ENCODE measurements at places on chromosomes 1 and 21. TPM values are rescaled to one million over a fixed set of nuclear protein-coding genes. Genes with fewer than 3 reads are reported as not detected.

LCE1E gene
- not detected for total RNA-seq

SMIM1 gene
- total RNA-seq, result not detected

PPIAL4G gene
- not detected for total RNA-seq

COL16A1 gene
- total RNA-seq, result 22.4 TPM

KRTAP20-3 gene
- not detected for total RNA-seq

AGBL4 gene
- total RNA-seq, result not detected

PIGR gene
- total RNA-seq, result 4,473 TPM

ERG gene
- total RNA-seq, result 3.3 TPM

FCRL5 gene
- 1.1 TPM for total RNA-seq

LRRC39 gene
- total RNA-seq, result 0.82 TPM

GPR37L1 gene
- not detected for total RNA-seq

DCDC2B gene
- total RNA-seq, result not detected

FAM131C gene
- not detected for total RNA-seq

VWA1 gene
- total RNA-seq, result 82.0 TPM

TNFRSF1B gene
- 16.7 TPM for total RNA-seq

HSPA6 gene
- 1.6 TPM for total RNA-seq

PAQR6 gene
- total RNA-seq, result not detected

PEAR1 gene
- total RNA-seq, result 3.0 TPM

AMY1A gene
- not detected for total RNA-seq

FNDC5 gene
- total RNA-seq, result not detected

PALMD gene
- 3.0 TPM for total RNA-seq

PLA2G2E gene
- total RNA-seq, result not detected

PTPN7 gene
- total RNA-seq, result 5.2 TPM

ARTN gene
- 0.96 TPM for total RNA-seq

GBP7 gene
- total RNA-seq, result not detected

ZNF648 gene
- total RNA-seq, result not detected

C1orf141 gene
- total RNA-seq, result not detected

ADAMTSL4 gene
- total RNA-seq, result 26.2 TPM

PEX10 gene
- total RNA-seq, result 28.8 TPM

WDR64 gene
- total RNA-seq, result not detected

DISP3 gene
- total RNA-seq, result 2.6 TPM

APH1A gene
- 118 TPM for total RNA-seq

ANGPTL3 gene
- not detected for total RNA-seq

CCDC30 gene
- total RNA-seq, result 2.6 TPM

IGFN1 gene
- total RNA-seq, result not detected

ADORA3 gene
- total RNA-seq, result not detected

FCRL3 gene
- not detected for total RNA-seq

GLIS1 gene
- total RNA-seq, result not detected

PDZK1IP1 gene
- 16.5 TPM for total RNA-seq

LCA5L gene
- total RNA-seq, result not detected

APCS gene
- total RNA-seq, result not detected

Data from transverse colon (tissue), 4 donors.